OCI-LY7 (cell line): ENCODE measurements at places on chromosomes 5 and 9.

GRCh38 chr5:85311536-85311935 lies 926.9 kb upstream of the EDIL3 start:
- DNase-seq, result no peak

DNA sequence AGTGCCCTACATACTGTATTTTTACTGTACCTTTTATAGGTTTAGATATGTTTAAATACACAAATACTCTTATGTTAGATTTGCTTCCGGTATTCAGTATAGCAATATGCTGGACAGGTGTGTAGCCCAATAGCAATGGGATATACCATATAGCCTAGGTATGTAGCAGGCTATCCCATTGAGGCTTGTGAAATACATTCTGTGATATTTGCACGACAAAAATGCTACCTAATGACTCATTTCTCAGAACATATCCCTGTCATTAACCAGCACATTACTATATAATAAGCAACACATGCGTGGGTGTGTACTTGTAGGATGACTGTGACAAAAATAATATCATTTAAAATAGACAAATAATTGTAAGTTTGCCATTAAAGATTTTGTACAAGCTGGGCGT lies 208.8 kb downstream of the MRPS30 start:
- no peak for DNase-seq

DNA sequence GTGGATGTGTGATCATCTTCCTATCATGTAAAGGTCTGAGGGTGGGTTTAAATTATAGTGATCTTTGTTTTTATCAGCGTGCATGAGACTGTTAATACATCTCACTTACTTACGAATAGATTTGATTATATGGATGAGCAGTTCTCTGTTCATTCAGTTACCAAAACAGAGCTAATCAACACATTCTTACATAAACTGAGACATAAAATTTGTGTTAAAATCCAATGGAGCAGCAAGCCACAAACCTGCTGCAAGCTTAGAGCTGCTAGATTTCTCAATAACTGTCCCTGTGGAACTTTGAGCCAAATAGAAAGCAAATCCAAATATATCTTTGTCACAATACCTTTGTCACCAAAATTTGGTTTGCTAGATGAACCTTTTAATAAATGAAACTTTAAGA lies 50.1 kb downstream of the NUDT12 start:
- no peak for DNase-seq

DNA sequence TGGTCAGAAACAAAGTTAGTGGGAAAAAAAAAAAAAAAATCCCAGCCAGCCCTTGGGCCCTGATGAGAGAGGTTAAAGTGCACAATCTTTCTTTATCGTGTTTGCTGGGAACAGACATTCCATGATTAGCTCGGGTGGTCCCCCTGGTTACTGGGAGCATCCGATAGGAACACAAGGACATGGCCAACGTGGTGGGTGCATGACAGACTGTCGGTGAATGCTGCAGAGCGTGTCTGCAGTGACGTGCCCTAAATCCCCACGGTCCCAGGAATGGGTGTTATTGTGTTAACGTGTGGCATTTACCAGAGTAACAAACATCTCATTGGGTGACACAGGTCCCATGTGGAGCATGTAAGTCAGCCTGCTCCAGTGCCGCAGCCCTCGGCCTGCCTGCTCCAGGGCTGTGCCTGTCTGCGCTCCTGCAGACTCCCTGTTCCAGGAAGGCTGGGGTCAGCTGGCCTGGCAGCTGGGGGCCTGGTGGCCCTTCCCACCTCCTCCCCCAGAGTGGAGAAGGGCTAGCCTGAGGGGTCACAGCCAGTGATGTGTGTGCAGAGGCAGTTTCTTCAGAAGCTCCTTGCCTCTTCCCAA lies 34.3 kb upstream of the TBC1D2 start:
- no peak for DNase-seq

- no peak for DNase-seq
These were observed 22.0 kb downstream of the MAP3K1 start for GRCh38 chr5:56837381-56837780.

- DNase-seq, result no peak
These were observed 1030.0 kb downstream of the CDH12 start for GRCh38 chr5:21823076-21823574.

DNA sequence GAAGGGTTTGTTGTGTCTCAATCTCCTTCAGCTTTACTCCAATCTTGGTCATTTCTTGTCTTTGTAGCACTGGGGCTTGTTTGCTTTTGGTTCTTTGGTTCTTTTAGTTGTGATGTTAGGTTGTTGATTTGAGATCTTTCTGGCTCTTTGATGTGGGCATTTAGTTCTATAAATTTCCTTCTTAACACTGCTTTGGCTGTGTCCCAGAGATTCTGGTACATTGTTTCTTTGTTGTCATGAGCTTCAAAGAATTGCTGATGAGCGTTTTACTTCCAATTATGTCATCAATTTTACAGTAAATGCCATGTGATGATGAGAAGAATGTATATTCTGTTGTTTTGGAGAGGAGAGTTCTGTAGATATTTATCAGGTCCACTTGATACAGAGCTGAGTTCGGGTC lies 353.3 kb downstream of the MAN2A1 start:
- no peak for DNase-seq

- DNase-seq, result no peak
These were observed 221.2 kb downstream of the MEF2C start for GRCh38 chr5:88661806-88662207.

- DNase-seq, result no peak
These were observed 78.8 kb upstream of the SPRY4 start for GRCh38 chr5:142403583-142403982.
